ENCODE measurements at places on chromosomes 4 and X.

GRCh38 chr4:52566136-52567031 lies 92.7 kb downstream of the USP46 start:
- DNase-seq, result no peak

DNA sequence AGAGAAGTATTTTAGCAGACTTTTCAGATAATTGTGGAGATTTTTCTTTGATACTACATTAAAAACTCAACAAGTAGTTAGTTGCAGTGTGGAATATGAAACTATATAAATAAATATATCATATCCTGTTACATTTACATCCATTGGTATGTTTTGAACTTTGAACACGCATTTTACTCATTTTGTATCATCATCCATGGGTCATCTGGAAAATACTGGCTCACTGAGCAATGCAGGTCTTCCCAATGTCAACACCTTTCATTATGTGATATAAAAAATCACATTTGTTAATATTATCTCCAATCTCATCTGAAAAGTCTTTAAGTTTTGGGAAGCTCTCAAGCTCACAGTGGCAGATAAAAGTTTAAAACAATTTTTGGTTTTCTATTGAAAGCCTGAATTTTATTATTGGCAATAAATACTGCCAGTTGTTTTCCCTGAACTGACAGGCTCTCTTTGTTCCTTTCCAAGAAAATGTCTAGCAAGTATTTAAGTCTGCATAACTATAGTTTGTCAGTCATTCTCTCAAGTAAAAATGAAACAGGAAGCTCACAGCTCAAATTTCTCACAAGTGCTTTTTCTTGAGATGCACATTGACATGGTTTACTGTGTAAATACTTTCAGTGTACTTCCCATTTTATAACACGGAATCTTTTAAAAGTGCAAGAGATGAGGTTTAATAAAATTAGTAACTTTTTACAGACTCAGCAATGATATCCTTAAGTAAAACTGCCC lies 183.5 kb upstream of the GPC4 start:
- no peak for DNase-seq

- no peak for DNase-seq
These were observed 692 bp upstream of the SLC9A7 start for GRCh38 chrX:46759645-46759974.

- no peak for DNase-seq
These were observed 170.7 kb downstream of the FANCB start for GRCh38 chrX:14702145-14702544.

DNA sequence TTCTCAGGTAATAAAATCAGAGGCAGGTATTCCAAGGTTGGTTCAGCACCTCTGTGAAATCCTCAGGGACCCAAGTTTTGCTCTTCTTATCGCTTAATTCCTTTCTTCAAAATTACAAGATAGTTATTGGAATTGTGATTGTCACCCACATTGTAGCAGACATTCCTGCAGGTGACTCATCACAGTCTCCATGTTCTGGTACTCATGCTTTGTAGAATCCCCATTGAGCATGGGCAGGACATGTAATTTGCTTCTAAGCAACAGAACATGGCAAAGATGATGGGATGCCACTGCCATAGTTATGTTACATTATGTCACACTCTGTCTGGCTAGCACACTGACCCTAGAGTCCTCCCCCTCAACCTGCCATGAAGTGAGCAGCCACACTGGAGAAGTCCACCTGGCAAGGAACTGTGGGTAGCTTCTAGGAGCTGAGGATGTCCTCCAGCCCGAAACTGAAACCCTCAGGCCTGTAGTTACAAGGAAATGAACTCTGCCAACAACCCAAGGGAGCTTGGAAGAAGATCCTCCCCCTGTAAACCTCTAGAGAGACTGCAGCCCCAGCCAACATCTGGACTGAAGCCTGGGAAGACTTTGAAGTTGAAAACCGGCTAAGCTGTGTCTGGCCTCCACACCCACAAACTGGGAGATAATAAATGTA lies 58.3 kb upstream of the GUCY1A1 start:
- no peak for DNase-seq

DNA sequence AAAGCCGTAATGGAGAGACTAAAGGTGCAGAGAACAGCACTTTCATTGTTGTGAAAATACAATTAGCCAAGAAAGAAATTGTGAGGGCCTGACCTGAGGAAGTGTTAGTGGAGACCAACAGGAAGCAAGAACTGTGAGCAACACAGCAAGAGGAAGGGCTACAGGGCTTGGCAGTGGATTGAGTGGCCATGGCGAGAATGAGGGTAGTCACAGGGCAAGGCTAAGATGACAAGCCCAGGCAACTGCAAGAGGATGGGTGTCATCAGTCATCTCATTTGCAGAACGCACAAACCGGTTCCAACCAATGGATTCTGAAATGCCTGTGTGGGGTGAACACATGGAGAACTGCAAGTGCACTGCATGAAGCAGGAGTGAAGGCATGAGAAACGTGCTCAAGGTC lies 3.6 kb downstream of the SLC10A6 start:
- DNase-seq, result no peak

DNA sequence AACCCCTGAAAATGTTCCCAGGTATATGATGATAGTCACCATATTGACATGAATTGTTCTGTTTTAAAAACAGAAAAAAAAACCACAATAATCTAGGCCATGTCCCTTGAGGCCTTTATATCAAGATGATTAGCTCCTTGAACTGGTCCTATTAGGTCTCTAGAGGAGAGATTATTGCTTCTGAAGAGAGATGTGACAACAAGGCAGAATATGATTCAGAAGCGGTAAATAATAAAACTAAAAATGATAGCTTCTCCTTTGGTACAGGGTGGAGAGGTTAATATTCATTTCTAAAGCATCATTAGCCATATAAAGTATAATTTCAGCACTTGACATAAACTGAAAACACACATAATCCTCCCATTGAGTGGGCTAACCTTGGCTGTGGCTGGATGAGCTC lies 25.8 kb downstream of the TLR8 start:
- no peak for DNase-seq

DNA sequence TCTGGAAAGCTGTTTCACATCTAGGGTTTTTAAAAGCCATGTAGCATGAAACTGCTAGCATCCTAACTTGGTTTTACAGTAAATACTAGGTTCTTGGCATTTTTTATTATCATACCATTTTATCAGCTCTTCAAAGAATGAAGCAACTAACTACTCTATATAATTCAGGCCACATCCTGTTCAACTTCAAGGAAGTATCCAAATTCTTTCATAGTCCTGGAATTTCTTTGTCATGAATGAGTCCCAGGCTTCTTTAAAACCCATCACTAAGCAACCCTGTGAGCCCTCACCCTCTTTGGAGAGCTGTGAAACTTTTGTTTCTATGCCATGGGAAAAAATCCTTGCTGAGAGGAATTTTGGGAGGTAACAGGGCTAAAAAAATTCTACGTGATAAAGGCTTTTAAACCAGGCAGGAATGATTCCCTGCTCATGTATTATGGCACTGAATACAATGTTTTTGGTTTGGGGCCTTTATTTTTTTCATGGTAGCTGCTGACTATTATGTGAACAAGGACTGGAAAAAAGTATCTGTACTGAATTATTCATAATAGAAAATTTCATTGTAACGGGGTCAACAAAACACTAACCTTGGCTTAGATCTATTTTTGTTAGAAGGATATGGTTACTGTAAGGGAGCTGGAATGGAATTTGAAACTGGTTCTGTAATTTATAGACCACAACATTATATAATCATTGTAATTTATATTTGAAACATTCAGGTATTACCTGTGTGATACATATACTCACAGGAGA lies 164.9 kb downstream of the DCTD start:
- no peak for DNase-seq

GRCh38 chr4:37393321-37393720 lies 148.8 kb downstream of the NWD2 start:
- DNase-seq, result no peak

DNA sequence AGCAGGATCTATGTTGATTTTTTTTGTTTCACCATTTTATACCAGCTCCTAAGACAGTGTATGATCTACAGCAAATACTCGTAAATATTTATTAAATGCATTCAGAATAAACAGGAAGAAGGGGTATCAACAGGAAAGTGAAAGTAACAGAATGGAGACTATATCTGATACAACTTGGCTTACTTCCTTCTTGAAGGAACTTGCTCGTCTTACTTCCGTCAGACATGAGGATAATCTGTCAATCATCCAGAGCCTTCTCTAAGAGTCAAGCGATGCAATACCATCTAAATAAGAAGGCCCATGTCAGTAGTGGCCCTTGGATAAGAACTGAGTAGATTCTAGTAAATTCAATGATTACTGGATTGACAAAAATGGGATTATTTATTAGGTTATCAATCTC lies 84.2 kb downstream of the CAMK2D start:
- no peak for DNase-seq

DNA sequence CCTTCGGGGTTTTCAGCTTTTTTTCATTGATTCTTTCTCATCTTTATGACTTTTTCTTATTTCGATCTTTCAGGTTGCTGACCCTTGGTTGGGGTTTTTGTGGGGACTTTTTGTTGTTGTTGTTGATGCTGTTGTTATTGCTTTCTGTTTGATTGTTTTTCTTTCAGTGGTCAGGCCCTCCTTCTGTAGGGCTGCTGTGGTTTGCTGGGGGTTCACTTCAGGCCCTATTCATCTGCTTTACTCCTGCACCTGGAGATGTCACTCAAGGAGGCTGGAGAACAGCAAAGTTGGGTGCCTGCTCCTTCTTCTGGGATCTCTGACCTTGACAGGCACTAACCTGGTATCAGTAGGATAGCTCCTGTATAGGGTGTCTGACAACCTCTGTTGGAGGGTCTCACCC lies 39.9 kb upstream of the PCDH18 start:
- DNase-seq, result no peak

DNA sequence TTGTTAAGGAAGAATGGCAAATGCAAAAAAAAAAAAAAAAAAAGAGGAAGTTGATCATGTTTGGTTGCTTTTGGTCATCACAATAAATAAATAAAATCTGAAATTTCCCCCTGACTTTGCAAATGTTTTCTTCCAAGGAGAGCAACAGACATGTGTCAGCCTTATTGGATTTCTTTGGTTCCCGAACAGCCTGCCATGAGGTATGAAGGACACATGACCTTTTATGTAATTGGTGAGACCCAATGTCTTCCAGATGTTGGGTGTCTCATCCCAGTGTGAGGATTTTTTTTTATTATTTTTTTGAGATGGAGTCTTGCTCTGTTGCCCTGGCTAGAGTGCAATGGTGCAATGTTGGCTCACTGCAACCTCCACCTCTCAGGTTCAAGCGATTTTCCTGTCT lies 24.6 kb upstream of the CD99 start:
- no peak for DNase-seq

GRCh38 chrX:19804151-19804550 lies 83.2 kb downstream of the SH3KBP1 start:
- DNase-seq, result no peak

DNA sequence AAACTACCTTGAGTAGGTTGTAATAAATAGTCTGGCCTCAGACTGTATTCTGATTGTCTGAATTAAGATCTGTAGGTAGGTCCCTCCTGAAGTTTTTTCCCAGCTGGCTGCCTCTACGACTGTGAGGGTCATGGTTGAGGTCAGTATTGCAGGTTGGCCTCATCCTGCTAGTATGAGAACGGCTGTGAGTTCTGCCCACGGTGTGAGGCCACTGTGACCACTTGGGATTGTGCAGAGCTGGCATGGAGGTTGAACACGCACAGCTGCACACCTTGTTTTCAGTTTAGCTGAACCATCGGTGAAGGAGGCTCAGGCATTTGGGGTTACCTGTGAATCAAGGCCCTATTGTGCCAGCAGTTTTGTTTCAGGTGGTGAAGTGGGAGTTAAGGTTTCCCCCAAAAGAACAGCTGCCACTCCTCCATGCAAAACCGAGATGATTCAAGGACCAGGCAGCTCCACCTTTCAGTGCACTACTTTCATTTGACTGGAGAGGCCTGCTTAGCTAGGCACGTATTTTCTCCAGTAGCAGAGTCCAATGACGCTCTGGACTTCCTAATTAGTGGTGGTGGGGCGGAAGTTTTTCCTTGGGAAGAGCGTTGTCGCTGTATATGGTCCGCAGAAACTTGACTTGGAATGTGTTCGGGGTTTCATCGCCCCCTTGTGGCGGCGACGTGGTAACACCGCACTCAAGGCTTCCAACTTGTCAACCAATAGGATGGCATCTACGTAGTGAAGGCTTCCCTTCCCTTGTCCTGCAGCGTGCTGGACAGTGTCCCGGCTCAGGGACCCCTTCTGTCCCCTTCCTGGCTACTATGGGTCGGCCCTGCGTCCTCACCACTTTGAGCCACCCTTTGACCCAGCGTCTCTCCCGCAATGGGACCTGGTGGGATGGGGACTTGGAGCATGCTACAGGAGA lies 13.8 kb downstream of the CMC4 start:
- peak; percentile 19 for DNase-seq

DNA sequence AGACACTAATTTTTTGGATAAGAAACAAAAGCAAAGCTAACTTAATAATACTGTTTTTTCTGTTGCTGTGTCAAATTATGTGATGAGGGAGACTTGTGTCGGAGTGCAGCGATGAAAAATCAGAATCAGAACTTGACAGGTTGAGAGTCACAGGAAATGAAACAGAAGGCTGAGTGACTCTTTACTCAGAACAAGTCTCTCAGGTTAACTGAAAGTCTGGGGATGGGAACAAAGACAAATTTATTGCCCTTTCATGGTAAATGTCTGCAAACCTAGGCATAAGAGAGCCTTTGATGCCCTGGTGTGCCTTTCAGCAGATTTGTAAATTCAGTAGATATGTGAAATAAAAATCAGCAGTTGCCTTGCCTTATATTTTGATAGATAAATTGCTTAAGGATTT lies 96.0 kb downstream of the ADGRL3 start:
- no peak for DNase-seq

- DNase-seq, result no peak
These were observed 687 bp upstream of the ZNF275 start for GRCh38 chrX:153333266-153333665.

- no peak for DNase-seq
These were observed 660 bp upstream of the HSPA4L start for GRCh38 chr4:127781300-127782024.

DNA sequence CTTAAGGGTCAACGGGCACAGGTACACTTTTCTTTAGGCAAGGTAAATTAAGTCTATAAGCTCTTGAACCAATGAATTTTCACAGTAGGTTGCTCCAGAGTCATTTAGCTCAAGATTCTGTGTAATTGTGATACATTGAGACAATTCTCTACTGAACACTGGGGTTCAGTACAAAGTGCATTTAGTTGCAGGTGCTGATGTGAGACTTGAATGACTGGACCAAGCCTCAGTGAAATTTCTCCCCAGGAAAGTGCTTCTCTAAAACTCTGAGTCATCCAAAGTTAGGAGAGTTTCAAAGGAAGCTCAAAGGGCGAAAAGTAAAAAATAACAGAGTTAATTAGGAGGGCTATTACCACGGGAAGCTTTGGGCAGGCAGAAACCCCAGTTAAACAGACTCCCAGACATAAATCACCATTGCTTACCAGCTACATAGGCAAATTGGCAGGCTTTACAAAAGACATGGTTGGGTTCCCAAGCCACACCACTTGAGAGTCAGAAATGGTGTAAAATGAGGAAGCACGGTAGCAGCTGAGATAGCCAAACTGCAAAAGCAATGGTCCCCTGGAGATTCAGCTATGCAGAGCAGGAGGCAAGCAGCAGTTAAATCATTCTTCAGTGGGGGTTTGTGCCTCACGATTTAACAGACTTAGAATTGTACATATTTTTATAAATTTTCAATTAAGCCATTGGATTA lies 202.6 kb downstream of the PCDH19 start:
- no peak for DNase-seq
